ENCODE measurements at places on chromosomes 11 and 22.

- DNase-seq: no peak
Observed at GRCh38 chr11:24496736-24497725, at the start of gene LUZP2. TSS of gene LUZP2 (plus strand) at chr11:24497053.

DNA sequence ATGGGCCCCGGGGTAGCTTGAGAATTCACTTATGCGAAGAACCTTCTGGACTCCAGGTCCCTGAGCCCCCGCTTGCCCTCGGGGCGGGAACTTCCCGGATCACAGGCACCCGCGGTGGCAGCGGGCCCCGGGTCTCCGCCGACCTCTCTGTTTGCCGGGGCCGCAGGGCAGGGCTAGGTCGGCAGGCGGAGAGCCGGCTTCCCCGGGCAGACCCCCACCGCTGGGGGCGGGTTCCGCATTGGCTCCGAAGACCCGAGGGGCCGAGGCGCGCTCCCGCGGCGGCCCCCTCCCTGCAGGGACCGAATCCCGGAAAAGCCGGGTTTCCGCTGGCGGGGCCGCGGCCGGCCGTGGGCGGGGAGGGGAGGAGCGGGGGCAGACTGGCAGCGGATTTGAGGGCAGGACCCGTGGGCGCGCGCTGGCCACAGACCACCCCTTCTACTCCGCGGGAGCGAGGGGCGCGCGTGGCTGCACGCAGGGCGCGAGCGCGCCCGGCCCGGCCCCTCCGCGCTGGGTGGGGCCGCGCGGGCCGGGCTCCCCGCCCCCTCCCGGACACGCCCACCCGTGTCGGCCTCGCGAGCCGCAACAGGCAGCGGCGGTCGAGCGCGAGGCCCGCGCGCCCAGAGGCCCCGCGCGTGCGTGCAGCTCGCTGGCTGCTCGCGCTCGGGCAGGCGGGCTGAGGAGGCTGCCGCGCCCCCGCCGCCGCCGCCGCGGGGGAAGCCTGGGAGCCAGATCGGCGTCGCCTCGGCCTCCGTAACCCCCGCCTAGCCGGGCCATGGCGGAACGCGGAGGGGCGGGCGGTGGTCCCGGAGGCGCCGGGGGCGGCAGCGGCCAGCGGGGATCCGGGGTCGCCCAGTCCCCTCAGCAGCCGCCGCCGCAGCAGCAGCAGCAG is at the start of gene PACS1:
Gene PACS1 (plus strand): TSS at position 558 of the 889 bp plus-strand sequence. CDS start 215 bp downstream, at position 773.
- DNase-seq: peak; percentile 92

GRCh38 chr11:103987629-103988594 is 48.5 kb upstream of the DDI1 start:
- no peak for DNase-seq

DNA sequence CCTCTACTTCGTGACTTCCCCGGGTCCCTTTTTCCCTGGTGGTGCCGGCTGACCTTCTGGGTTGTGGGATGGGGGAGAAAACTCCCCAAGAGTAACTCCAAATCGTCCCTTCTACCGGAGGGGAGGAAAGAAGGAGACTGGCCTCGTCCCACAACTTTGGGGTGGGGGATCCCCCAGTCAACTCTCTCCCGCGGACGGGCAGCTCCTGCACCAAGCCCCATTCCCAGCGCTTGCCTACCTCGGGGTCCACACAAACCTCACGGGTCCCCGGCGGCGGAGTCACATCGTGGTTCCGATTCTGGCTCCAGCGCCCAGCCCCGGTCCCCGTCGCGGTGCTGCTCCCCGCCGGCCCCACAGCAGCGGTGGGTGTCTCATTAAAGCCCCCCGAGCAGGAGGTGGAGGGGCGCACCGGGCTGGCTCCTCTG is 317 bp downstream of the BDNF start:
- no peak for DNase-seq

- no peak for DNase-seq
Observed at GRCh38 chr11:107198490-107199007, 180.3 kb upstream of the GUCY1A2 start.

DNA sequence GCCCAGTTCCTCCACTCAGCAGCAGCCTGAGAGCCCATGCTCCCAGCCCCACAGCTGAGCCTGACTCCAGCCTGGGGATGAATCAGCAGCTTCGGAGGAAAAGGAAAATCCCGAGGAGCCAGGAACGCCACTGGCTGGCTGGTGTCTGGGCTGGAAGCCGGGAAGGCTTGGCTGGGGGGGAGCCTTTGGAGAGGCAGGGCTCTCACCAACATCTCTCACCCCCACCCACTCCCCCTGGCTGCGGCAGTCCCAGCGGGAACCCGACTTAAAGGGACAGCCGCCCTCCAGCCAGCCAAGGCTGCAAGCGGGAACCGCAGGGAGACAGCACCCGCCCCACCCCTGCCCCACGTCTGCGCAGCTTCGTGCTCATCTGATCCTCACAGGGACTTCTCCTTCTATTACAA is 28.4 kb downstream of the KIAA0930 start:
- peak; percentile 38 for DNase-seq
